ENCODE measurements at places on chromosomes 4 and X.

DNA sequence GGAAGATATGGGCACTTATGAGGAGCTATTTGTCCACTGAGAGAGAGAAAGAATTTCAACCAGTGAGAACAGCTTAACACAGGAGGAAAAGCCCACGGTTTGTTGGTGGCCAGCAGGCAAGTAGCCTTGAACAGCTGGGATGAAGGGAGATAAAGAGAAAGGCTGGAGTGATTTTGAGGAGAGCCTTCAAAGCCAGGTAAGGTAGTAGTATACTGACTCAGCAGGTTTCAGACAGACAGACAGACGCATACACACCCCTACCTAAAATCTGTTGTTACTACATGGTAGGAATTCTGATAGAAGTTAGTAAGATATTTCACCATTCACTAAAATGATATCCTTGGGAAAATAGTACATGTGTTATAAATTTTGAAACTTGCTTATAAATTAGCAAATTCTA, 60.5 kb downstream of the SEC24D start:
- DNase-seq, result no peak

DNA sequence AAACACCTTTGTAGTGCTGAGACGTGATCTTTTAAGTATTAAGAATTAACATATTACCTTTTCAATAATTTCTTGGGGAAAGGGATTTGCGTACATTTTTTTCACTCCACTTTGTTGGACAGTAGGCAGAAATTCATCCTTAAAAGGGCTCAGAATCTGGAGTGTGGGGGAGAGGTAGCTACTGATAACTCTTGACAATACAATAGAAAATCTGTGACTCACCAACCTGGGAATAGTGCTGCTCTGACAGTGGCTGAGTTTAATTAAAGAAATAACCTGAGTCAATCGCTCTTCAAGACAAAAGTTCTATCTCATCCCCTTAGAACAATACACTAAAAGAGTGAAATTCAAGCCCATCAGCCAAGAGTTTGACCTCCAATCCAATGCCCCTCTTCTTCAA, 60.2 kb downstream of the SLC9A7 start:
- DNase-seq, result no peak

DNA sequence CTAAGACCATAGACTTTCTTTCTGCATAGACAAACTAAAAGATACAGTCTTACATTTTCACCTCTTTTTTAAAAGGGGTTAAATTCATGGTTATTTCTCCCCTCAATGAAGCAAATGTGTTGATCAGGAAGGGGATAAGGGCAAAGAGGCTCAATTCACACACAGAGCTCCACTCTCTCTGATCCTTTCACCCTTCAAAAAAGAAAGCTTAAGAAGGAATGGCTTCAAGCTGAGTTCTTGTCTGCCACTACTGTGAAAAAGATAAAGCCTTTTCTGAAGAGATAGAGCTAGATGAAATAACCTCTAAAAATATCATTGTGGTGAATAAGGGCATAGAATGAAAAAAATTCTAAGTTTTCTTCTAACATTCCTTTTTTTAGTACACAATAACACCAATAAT, 28.3 kb downstream of the SEPSECS start:
- no peak for DNase-seq

- DNase-seq, result peak; percentile 1
Measured at GRCh38 chr4:73450398-73451004, 14.5 kb downstream of the AFP start.

DNA sequence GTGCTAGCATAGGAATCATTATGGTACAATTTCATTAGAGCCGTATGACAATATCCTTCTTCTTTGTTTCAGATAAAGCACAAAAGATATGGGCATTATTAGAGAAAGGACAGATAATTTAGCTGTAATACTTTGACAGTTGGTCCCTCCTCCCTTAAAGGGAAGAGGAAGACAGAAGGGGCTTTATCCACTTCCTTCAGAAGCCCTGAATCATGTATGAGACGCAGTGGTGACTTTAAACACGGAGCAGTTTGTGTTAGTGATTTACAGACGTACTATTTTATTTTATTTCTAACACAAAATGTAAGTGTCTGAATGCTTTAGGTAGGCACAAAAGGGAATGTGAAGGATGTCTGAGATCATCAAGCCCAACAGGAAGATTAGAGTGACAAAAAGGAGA, 467.7 kb downstream of the IL15 start:
- DNase-seq, result no peak

DNA sequence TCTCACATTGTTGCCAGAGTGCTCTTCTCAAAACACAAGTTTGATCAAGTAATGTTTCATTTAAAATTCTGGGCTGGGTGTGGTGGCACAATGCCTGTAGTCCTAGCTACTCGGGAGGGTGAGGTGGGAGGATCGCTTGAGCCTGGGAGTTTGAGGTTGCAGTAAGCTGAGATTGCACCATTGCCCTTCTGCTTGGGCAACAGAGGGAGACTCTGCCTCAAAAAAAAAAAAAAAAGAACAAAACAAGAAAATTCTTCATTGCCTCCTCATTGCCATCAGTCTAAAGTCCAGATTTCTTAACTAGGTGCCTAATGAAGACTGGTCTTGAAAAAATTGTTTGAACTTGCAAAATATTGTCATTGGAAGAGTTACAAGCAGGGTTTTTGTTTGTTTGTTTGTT, 120.1 kb downstream of the MFAP3L start:
- no peak for DNase-seq

DNA sequence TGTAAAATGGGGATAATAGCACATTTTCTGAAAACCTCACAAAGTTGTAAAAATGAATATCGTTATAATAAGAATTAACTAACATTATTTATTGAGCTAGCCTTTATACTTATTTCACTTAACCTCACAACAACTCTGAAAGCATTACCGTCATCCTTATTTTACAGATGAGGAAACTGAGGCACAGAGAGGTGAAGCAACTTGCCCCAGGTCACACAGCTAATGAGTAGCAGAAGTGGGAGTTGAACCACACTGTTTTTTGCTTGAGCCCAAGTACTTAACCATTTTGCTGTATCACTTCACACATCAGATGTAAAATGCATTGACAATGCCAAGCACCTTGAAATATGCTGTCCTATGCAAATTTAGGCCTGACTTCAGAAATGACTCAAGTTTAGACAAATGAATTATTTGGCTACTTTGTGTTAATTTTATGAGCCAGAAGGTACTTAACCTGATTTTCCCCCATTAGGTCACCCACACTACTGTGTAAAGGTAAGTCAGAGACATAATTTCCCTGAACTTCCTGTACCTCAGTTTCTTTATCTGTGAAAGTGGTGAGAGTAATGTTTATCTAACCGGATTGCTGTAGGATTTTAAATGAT, 23.1 kb downstream of the CD40LG start:
- no peak for DNase-seq

DNA sequence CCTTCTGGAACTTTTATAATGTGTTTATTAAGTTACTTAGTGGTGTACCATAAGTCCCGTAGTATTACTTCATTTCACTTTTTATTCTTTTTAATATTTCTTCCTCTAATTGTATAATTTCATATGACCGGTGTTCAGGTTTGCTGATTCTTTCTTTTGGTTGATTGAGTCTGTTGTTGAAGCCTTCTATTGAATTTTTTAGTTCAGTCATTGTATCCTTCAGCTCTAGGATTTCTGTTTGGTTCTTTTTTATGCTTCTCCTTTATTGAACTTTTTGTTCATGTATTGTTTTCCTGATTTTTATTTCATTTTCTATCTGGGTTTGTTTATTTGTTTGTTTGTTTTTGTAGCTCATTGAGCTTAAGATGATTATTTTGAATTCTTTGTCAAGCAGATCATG, 8.8 kb downstream of the CEP44 start:
- DNase-seq, result no peak

- no peak for DNase-seq
Measured at GRCh38 chrX:109372716-109373115, 109.2 kb downstream of the GUCY2F start.

GRCh38 chrX:50117476-50117875, 83.3 kb downstream of the AKAP4 start:
- no peak for DNase-seq

- no peak for DNase-seq
Measured at GRCh38 chrX:23821847-23822246, 38.9 kb downstream of the SAT1 start.

DNA sequence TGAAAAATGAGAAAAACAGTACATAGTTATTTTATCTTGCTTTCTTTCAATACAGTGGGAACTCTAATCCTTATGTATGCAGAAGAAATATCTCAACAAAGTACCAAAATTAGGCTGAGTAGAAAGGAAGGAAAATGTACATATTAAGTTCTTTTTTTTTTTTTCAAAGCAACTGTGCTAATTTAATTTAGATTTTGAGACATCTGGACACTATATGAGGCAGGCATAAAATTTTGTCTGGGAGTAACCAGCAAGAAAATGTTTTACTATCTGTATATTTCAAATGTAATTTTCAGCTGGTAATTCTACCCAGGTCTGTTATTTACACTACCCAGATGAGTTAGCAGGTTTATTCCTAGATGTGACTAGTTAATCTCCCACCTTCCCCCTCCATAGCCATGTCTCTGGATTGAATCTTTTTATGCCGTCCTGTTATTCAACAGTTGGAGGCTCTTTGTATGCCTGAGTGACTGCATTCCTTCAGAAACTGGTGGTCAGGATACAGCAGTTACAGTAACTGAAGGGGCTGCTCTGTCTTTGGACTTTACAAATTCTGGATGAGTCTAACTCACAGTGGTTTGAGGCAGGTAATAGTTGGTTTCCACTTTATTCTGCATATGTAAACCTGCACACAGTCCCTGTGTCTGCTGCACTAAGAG, 633.6 kb downstream of the PCDH18 start:
- DNase-seq, result no peak

DNA sequence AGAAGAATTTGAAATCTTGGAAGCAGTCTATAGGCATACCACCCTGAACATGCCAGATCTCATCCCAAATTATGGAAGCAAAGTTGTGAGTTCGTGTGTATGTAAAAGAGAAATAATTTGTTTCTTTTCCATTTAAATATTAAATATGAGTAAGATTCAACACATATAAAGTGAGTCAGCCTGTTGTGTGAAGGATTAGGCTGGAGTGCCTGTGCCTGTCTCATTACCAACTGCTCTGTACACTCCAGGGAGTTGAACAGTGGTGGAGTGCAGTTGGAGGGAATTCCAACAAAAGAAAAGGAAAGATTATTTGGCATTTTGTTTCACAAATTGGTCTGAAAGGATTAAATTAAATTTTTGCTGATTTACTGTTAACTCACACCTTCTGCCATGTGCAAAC, 435.6 kb downstream of the FAT4 start:
- DNase-seq, result no peak

DNA sequence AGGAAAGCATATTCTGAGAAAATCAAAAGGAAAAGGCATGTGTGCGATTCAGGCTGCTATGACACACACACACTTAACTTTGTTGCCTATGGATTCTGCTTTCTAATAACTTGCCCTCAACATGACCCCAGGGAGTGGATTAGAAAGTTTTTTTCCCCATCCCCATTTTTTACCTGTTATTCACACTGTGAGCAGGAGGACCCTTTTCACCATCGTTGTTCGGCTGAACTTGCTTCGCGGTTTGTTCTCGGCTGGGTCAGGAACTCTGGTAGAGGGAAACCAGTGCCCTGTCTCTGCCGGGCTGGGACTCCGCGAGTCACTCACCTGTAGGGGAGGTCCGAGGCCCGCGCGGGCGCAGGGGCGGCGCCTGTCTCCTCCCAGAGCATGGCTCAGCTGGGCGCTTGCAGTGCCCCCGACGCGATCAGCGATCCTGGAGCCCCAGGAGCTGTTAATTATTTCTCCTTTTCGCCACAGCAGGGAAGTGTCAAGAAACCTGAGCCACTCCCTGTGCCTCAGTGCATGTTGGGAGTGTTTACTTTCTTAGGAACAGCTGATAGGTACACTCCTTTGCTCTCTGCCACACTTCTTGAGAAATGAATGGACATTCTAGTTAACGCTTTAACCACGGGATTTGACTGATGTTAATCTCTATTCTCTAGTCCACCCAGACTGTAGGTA, at the start of gene RASSF6:
Gene RASSF6, minus strand, starts transcription at position 322 of the 678 bp plus-strand sequence. CDS start 8,641 bp downstream, outside the sequence.
- peak; percentile 57 for DNase-seq

DNA sequence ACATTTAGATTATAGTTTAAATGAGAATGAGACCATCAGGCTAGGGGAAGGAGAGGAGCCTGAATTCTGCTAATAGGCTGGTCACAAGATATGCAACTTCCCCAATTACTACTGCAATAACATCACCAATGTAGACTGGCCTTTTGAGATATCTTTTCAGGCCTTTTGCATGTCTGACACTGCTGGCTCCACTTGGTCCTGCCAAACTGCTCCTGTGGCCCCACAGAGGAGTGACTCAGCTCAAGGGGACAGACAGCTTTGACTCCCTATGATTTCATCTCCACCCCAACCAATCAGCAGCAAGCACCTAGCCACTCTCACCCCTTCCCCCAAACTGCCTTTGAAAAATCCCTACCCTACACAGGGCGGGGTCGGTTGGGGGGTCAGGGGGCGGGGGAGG, 22.8 kb downstream of the GPRIN3 start:
- no peak for DNase-seq

DNA sequence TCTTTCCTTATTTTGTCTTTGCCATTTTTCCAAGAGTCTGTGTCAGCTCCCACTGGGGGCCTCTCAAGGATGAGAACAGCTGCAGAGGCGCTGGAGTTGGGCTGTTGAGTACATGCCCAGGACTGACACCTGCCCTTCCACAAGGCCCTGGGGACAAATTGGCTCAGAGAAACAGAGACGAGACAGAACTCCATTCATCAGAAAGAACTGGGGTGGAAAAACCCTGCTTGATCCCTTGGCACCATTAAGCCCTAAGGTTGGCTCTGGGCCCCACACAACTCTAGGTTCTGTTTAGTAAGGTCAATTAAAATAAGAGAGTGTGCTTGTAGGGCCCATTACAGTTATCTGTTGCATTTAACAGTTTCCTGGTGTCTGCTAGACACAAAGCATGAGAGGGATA, 63.6 kb downstream of the DCX start:
- peak; percentile 81 for DNase-seq

DNA sequence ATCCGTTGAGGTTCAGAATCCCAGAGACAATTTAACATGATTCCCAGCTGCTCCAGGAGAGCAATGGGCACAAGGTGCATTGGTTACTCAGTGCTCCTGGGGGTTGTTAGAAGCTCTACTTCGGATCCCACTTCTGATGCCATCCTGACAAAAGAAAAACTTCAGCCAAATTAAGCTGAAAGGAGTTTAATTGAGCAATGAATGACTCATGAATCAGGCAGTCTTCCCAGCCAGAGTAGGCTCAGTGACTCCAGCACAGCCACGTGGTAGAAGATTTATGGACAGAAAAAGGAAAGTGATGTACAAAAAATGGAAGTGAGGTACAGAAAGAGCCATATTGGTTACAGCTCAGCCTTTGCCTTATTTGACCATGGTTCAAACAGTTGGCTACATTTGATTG, 95.7 kb downstream of the PWWP3B start:
- DNase-seq, result no peak

DNA sequence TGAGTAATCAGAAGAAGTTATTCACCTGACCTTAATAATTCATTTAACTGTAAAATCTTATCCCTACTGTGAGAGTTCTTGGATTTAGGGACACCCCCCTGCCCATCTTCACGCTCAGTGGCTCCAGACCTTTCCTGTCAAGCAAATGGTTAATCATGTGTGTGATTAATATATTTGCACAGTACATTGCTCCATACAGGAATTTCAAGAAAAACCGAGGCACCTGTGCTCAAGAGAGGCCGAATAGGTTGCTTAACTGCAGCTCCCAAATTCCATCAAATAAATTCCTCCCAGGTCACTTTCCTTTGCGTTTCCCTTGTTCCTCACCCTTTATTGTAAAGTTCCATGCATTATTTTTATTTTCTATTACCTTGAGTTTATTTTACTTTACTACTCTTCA, 119.5 kb downstream of the STOX2 start:
- DNase-seq, result no peak

- DNase-seq, result no peak
Measured at GRCh38 chrX:136130931-136131833, 16.2 kb upstream of the FHL1 start.
